ENCODE measurements at places on chromosomes 1 and 21.

DNA sequence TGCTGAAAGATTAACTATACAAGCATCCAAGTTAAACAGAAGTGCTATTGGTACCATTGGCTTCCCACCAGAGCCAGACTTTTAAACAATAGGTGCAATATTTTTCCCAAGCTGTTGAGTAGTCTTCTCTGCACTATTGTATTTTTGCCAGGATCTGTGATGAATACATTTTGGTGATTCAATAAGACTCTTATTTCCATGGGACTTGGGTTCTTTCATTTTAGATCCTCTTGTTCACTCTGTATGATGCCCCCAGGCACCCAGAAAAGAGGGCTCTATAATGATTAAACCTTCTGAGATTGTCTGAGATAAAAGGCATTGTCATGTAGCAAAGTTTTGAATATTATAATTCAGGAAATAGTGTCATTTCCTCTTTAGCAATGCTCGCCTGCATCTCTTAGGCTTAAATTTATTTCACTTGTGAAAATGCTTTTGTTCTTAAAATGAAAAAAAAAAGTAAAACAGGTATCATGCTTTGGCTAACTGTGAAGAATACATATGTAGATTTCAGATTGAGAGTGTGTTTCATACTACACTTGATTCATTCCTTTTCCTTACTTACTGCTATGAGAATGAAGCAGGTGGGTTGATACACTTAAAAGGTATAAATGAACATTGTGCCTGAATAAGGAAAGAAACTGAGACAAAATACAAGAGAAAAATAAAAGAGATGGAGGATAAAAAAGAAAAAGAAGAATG is 275.0 kb downstream of the HMCN1 start:
- no peak for DNase-seq

GRCh38 chr21:16500271-16500670 is 770.5 kb downstream of the USP25 start:
- no peak for DNase-seq

- no peak for DNase-seq
Measured at GRCh38 chr1:147752511-147752910, 7.9 kb downstream of the GJA5 start.

GRCh38 chr1:26305667-26306289 is 658 bp downstream of the UBXN11 start:
- DNase-seq, result no peak

GRCh38 chr1:185350027-185350442 is 33.0 kb upstream of the IVNS1ABP start:
- DNase-seq, result no peak

GRCh38 chr1:200311256-200311655 is 98.6 kb downstream of the ZNF281 start:
- no peak for DNase-seq

GRCh38 chr1:231040019-231040799 is at the start of gene FAM89A:
FAM89A (minus strand) TSS chr1:231040254; CDS start chr1:231040211, 43 bp downstream.
- peak; percentile 64 for DNase-seq

- DNase-seq, result no peak
Measured at GRCh38 chr1:89706700-89707012, 73.7 kb downstream of the LRRC8C start.

- DNase-seq, result no peak
Measured at GRCh38 chr1:157091186-157091585, 8.4 kb downstream of the ETV3L start.

DNA sequence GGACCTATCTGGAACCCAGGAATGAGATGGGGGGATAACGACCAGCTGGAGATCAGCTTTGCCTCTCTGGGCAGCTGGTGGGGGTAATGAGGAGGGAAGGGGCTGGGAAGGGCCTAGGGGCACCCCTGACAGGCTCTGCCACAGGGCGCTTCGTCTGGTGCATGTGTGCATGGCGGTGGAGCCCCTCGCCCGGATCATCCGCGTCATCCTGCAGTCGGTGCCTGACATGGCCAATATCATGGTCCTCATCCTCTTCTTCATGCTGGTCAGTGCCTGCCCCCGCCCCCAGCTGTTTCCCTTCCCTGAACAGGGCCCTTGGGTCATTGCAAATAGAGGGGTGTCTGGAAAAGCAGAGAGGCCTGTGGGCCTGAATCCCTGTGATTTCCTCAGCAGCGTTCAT is 7.4 kb downstream of the CATSPER4 start:
- DNase-seq, result no peak

GRCh38 chr1:205791568-205792180 is 16.4 kb upstream of the RAB29 start:
- DNase-seq, result peak; percentile 45

- DNase-seq, result no peak
Measured at GRCh38 chr1:182829285-182829932, 9.7 kb upstream of the DHX9 start.

GRCh38 chr1:167496797-167497619 is 21.3 kb downstream of the CD247 start:
- no peak for DNase-seq

DNA sequence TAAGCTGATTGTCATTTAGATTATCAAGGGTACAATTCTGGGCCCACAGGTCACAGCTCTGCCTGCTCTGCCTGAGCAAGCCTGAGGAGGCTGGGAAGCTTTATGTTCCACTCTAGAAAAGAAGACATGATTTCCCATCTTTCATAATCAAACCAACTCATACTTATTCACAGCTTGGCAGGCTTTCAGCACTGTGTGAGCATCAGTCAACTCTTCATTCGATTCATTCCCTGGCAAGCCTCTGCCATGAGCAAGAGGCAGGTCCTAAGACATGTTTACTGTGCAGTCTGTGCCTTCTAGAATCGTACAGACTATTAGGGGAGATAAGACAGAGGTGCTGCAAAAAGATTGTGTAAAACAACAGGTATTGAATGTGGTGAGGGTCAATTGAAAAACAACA is 24.5 kb upstream of the KIRREL1 start:
- DNase-seq, result no peak

DNA sequence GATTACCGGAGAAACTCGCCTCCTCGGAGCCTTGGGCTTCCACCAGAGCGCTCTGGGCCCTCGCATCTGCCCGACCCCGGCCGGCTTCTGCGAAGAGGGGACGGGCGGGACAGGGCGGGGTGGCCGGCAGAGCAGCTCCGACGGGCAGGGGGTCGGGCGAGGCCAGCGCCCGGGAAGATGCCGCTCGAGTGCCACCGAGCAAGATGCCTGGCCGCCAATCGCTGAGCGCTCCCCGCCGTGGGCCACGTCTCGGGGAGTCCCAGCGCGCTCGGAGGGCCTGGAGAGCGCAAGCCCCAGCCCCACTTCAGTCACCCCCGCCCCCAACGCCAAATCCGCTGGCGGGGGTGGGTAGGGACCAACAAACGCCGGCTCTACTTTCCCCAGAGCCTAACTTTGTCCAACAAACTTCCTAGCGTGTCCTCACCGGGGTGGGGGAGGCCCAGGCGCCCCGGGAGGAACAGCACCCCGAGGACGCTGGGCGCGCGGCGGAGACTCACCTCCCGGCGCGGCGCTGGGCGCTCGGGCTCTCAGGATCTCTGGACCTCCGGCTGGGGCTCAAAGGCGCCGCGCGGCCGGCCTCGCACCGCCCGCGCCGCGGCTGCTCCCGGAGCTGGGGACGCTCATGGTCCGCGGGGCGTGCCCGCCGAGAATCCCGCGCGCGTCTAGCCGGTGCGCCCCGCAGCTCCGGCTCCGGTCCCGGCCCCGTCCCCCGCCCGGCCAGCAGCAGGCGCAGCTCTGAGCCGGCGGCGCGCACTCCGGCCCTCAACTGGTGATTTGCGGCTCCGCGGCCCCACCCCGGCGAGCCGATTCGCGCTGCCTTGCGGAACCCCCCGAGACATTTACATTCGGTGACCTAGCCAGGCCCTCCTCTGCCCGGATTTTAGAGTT is at the start of gene BCAR3:
BCAR3 (minus strand) TSS at position 737 of the 888 bp plus-strand sequence. CDS start 6,907 bp downstream, outside the sequence.
- DNase-seq, result no peak

GRCh38 chr1:145878724-145879123 is 6.9 kb downstream of the ANKRD35 start:
- DNase-seq, result no peak

GRCh38 chr1:160064746-160065145 is 5.2 kb downstream of the KCNJ10 start:
- no peak for DNase-seq

DNA sequence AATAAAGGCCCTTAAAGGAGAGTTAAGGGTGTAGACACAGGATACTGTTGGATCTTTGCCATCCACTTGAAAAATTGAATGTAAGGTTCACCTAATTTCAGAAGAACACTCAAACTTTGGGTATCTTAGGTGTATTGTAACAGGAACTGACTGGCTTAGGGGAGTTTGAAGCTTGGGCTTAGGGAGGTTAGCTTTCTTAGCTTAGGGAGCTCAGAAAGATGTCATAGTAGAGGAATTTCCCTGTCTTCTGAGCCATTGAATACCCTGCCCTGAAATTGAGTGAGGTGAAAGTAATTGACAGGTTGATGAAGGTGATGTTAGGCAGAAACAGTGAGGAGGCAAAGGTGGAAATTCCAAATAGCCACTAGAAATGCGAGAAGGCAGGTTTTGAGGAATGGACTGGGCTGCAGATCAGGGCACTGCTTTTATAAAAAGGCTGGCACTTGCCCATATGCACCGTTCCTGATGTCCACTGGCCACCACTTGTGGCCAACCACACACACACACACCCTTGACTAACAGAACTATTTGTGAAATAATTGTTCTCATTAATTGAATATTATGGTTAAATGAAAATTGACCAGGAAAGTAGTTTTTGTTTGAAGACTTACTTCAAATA is 16.5 kb downstream of the BACH1 start:
- no peak for DNase-seq

- no peak for DNase-seq
Measured at GRCh38 chr1:61192663-61193330, 110.4 kb downstream of the NFIA start.

DNA sequence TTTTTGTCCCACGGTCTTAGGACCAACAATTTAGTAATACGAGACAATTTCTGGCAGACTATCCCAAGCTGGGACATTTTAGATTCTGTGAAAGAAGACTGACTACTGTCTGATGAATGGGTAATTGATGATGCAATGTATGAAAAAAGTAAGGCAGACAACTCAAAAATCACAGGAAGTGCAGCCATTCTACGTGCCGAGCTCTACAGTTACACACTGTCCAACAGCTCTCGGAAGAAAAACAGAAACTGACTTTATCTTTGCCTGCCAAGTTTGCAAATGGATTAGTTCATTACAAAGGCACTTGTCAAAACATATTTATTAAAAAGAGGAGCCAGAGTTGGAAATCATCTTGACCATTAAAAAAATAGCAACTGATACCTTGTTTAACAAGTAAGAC is 31.3 kb downstream of the ZBTB8B start:
- no peak for DNase-seq

DNA sequence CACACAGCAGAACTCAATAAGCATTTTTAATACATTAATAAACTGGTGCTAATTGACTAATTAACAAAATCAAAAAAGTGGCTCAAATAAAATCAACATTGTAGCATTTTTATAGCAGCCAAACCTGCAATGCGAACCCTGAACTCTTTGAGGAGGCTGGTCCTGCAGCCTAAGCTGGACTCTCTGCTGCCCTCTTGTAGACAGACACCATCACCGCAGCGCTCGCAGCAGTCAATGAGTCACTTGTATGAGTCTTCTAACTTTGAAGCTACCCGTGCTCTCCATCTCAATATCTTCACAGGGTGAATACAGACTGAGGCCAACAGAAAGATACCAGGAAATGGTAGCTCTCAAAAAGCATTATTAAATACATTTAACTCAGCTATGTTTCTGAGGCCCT is 9.7 kb upstream of the KRTAP7-1 start:
- no peak for DNase-seq

Measured in effector CD4-positive, alpha-beta T cell (primary cell).